Activated CD8-positive, alpha-beta memory T cell treated with anti-CD3 and anti-CD28 coated beads for 24 hours (primary cell): ENCODE measurements at places on chromosomes 3 and 15.

- DNase-seq, result no peak
Measured at GRCh38 chr3:15310491-15311370, 21.7 kb downstream of the SH3BP5 start.

DNA sequence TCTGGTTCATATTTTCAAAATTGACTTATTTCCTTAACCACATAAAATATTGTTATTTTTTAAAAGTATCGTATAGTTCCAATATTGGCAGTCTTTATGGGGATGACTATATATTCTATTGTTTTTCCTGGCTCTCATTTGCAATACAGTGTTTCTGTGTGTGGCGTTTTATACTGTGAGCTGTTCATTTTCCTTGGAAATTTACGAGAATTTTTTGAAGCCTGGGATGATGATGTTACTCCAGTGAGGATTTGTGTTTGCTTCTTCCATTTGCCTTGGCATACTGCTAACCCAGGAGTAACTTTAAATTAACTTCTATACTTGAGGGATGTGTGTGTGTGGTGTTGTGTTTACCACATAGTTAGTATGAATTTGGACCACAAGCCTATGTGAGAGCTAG lies 95.2 kb downstream of the NR1D2 start:
- DNase-seq, result no peak

DNA sequence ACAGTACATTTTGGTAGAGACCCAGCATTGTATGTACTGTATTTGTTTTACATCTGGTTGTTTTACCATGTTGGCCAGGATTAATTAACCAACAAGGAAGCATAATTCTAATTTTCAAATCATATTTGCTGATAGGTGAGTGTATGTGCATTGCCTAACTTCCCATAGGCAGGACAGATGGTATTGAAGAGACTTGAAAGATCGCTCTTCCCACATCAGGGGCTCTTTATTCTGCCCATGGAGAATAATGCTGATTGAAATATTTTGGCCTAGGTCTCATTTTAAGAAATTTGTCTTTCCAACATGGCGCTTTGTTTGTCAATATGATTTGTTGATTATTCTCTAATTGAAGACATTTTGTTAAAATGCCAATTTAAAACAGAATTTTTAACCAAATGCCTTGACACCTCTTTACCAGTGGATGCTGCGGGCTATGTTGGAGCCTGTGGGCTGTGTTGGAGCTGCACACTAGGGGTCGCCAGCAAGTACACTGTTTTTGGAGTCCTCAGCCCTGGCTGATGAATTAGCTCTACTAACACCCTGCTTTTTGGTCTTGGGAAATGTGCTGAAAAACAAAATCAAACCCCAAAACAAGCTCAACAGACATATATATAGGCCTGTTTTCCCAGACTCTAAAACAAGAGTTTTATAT lies 5.3 kb downstream of the P2RY12 start:
- DNase-seq, result no peak

GRCh38 chr3:171936191-171936841 lies 93.2 kb downstream of the TMEM212 start:
- no peak for DNase-seq

- DNase-seq, result no peak
Measured at GRCh38 chr15:40301467-40302179, 6.1 kb downstream of the PLCB2 start.

DNA sequence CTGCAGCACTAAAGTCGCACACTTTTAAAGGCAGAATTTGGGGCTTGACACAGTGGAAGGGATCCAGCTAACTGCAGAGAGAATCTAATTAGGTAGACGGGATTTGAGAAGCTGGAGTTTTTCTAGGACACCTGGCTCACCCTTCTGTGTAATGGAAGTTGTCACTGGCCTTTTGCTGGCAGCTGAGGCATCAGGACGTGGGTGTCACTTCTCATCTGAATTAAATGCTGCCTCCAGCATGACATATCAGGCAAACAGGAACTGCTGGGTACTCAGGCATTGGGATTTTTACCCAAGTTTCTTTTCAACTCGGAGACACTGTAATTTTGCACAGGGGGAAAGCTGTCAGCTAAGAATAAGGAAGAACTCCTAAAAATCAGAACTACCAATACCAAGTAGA lies 861.9 kb upstream of the ARPP21 start:
- no peak for DNase-seq

DNA sequence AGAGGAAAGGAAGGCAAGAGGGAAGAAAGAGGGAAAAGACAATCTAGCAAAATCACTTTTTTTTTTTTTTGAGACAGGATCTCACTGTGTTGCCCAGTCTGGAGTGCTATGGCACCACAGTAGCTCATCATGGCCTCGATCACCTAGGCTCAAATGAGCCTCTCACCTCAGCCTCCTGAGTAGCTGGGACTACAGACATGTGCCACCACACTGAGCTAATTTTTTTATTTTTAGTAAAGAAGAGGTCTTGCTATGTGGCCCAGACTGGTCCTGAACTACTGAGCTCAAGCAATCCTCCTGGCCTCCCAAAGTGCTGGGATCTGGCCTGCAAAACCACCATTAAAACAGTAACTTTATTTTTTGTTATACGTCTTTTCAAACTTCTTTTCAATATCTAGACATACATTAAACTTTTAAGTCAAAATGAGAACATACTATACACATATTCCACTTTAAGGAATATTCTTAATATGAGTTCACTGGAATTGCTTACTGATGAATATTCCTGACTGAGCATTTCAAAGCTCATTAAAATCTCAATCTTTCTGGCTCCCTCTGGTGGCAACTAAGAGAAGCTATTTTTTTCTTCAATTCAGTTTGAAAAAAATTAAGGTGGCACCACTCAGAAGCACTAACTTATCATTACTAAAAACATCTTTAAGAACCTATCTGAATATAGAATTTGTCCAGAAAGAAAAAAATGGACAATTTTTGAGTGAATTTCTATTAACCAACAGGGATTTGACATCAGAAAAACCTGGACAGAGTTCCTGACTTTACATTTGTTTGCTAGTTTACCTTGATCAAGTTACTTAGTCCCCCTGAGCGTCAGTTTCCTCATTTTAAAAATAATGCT lies 40.9 kb downstream of the UACA start:
- DNase-seq, result no peak

DNA sequence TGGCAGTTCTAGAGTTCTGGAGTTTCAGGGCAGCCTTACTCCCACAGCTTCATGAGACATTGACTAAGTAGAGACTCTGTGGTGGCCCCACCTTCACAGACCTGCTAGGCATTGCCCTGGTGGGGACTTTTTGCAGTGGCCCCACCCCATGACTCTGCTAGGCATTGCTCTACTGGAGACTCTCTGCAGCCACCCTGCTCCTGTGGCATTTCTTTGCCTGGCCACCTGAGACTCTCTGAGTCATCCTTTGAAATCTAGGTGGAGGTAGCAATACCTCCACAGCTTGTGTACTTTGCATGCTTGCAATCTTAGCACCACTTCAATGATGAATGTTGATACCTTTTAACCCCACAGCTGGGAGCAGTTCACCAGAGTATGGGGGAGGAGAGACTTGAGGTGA lies 40.6 kb upstream of the DHX36 start:
- DNase-seq, result no peak

- no peak for DNase-seq
Measured at GRCh38 chr3:63909431-63909830, 2.8 kb downstream of the SCAANT1 start.

DNA sequence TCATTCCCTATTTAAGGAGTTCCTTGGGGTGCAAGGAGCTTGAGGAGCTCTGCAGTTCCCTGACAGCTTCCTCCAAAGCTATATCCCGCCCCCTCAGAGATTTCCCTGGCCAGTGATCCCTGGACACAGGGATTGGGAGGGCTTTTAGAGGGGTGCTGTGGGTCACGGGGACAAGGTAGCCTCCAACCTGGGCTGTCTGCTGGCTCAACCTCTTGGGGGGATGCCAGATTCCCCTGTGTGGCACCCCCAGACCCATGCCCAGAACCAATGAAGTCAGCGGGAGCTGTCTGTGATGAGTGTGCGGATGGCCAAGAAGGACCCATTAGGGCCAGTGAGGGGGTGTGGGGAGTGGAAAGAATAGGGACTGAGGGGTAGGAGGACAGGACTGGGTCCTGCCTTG lies 21.0 kb upstream of the ATP2B2 start:
- peak; percentile 21 for DNase-seq

- DNase-seq, result no peak
Measured at GRCh38 chr3:134949150-134949549, 154.1 kb downstream of the EPHB1 start.

- DNase-seq, result no peak
Measured at GRCh38 chr3:140176526-140176925, 241.5 kb downstream of the CLSTN2 start.

- no peak for DNase-seq
Measured at GRCh38 chr15:77851691-77852090, 219.0 kb upstream of the LINGO1 start.

GRCh38 chr15:60534546-60534945 lies 55.6 kb upstream of the ICE2 start:
- DNase-seq, result no peak

- no peak for DNase-seq
Measured at GRCh38 chr3:127886231-127886955, 28.6 kb upstream of the KBTBD12 start.

GRCh38 chr3:36484386-36484785 lies 104.1 kb downstream of the STAC start:
- no peak for DNase-seq

DNA sequence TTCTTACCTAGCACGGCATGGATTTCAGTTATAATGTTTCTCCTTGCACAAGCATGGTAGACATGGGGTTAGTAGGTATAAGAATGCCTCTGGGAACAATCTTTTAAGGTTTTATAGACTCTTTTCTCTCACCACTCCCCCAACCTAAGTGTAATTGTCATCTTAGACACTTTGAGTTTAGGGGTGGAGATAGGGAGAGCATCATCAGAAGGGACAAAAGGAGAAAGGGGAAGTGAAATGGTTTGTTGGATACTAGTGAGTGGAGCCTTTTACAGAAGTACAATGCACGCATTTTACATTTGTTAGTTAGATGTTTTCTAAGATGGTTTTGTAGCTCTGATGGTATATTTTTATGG lies 189.2 kb downstream of the TP63 start:
- no peak for DNase-seq

- no peak for DNase-seq
Measured at GRCh38 chr3:124246949-124247348, 255.0 kb upstream of the ROPN1 start.

GRCh38 chr3:132395126-132395525 lies 22.2 kb upstream of the DNAJC13 start:
- no peak for DNase-seq

DNA sequence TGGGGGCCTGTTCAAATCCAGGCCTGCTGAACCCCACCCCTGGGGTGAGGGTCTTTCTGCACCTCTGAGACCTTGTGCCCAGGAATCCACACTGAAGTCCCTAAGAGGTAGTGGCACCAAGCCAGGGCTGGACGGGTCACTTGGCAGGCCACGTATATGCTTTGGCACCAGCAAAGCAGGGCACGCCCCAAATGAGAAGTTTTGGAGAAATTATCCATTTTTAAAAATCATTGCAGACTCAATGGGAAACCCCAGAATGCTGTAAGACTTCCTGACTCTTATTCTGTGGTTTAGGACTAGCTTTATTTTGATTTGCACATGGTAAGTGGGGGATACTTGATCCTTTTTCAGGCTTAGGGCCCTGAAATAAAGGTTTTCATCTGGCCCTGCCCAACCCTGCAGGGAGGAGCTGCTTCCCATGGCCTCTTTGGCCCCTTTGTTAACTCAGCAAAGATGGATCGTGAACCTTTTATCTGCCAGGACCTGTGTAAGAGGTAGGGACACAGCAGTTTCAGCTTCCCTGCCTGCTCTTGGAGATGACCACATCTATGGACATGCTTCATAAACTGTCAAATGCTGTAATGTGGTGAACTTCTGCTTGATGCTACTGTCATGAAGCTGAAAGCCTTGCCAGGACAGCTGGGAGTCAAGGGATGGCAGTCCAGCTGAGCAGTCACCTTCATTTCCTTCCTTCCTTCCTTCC lies 88.0 kb downstream of the HMG20A start:
- DNase-seq, result no peak

- DNase-seq, result no peak
Measured at GRCh38 chr3:138390582-138390932, 42.2 kb downstream of the MRAS start.

- no peak for DNase-seq
Measured at GRCh38 chr15:61198722-61199121, 30.4 kb downstream of the RORA start.

- DNase-seq, result peak; percentile 64
Measured at GRCh38 chr3:30319713-30320112, 286.7 kb upstream of the TGFBR2 start.

GRCh38 chr3:127217596-127218453 lies 24.9 kb downstream of the PRR23E start:
- DNase-seq, result no peak

DNA sequence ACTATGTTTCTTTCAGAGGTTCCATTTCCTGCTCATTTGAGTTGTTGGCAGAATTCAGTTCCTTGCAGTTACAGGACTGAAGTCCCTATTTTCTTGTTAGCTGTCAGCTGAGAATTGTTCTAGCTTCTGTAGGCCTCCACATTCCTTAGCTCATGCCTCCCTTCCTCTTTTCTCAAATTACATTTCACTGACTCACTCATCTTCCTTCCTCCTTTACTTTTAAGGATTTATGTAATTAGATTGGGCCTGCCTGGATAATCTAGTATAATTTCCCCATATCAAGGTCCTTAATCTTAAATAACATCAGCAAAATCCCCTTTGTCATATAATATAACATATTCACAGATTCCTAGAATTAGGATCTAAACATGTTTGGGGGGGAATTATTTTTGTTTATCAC lies 40.6 kb upstream of the RBMS3 start:
- no peak for DNase-seq

- no peak for DNase-seq
Measured at GRCh38 chr3:31364711-31365110, 168.0 kb upstream of the STT3B start.
